ENCODE measurements at places on chromosomes 12 and 14. TPM values are rescaled to one million over a fixed set of nuclear protein-coding genes. Genes with fewer than 3 reads are reported as not detected.

MIPOL1 gene
- polyA plus RNA-seq, result 2.3 TPM

CCDC88C gene
- polyA plus RNA-seq, result 16.5 TPM

MIP gene
- polyA plus RNA-seq, result 0.06 TPM

KLHDC1 gene
- 0.65 TPM for polyA plus RNA-seq

GPRC5D gene
- 0.30 TPM for polyA plus RNA-seq

ANKS1B gene
- 0.32 TPM for polyA plus RNA-seq

BDKRB2 gene
- polyA plus RNA-seq, result 5.8 TPM

DNA sequence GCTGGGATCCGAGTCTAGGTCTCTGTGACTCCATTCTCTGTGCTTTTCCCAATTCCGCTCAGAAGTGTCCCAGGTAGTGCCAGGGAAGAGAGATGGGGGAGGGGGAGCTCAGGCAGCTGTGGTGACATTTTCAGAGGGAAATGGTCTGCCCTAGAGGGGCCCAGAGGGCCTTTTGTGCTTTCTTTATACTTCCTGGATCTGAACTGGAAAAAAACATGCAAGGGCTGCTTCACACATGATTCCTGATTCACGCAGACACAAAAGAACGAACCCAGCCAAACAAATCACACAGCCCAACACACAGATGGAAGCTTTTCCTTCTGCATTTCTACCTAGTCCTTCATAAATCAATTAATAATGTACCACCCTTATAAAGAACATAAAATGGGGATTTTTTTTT, 26.5 kb downstream of the GPR68 start:
- DNase-seq, result no peak

DNA sequence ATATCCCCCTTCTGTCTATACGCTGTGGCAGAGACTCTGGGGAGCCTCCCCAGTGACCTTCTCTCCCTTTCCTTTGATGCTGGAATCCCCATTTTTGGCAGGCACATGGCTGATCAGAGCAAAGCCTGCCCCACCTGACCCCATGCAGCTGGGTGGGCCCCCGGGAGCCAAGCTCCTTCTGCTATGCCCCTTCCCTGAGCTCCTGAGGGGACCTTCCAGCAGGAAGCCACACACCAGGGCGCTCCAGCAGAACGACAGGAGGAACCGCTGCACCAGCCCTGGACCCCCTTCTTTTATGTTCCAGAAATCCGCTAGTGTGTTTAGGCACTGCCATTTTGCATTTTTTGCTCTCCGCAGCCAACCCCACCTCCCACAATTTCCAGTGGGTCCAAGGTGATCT, 44.6 kb downstream of the TRAFD1 start:
- DNase-seq, result no peak

- DNase-seq, result no peak
Observed at GRCh38 chr12:94091624-94092023, 56.8 kb upstream of the PLXNC1 start.

DNA sequence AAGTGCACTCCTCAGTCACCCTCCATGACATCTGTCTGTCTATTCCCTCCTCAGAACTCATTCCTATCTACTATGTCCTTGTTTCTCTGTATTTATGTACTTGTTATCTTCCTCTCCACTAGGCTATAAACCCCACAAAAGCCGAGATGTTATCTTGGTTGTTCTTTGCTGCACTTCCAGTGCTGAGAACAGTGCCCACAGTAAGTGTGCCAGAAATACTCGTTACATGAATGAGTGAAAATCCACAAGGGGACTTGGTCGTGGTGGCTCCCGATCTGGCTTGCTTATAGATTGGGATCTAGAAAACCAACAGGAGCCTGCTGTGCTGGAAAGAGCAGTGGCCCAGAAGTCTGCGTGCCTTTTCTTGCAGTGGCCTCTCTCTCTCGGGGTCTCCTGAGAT, 111.9 kb upstream of the PRMT8 start:
- no peak for DNase-seq

DNA sequence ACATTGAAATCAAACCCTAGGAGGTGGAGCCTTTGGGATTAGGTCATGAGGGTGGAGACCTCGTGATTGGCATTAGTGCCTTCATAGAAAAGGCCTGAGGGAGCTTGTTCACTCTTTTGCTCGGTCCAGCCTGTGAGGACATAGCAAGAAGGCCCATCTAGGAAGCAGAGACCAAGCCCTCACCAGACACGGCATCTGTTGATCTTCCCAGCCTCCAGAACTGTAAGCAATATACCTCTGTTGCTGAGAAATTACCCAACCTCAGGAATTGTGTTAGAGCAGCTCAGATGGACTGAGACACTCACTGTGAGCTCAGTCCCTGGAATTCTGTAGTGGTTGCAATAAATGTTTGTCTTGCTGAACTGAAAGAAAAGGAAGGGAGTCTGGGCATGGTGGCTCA, 116.2 kb upstream of the MAP1LC3B2 start:
- no peak for DNase-seq

DNA sequence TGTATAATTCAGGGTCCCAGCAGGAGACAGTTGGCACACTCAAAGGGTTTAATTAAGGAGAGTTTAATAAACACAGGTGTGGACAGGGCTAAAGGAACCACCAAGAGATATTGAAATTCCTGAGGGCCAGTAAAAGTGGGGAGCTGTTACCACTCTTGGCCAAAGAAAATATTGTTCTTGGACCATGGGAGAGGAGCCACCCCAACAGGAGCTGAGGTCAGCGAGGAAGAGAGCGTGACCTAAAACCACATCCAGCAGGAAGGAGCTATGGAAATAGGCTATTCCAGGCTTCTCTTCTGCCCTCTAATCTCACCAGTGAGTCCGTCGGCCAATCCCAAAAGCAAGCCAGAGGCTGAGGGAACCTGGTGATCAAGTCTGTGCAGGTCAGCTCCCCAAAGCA, 390.8 kb downstream of the MED13L start:
- no peak for DNase-seq

DNA sequence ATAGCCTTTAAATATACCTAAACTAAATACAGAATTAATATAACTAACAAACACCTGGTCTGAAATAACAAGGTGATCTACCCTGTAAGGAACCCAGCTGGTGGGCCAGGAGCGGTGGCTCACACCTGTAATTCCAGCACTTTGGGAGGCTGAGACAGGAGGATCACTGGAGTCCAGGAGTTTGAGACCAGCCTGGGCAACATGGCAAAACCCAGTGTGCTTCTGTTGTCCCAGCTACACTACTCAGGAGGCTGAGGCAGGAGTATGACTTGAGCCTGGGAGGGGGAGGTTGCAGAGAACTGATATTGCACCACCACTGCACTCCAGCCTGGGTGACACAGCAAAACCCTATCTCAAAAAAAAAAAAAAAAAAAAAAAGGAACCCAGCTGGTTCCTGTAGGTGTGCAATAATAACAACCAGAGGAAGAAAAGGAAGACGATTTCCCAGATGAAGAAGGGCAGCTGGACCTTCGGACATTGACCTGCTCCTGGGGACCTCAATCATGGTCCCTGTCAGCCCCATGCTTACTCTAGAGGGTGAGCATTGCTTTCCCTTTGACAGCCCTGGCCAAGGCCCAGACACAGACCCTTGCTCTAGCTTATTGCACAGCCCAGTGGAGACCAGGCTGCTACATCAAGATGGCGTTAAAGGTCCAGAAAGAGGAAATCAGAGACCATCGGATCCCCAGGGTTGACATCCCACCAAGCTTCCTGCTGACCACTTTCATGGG, 5.4 kb downstream of the FOS start:
- no peak for DNase-seq

GRCh38 chr12:42361909-42362646, 36.1 kb downstream of the PPHLN1 start:
- no peak for DNase-seq

DNA sequence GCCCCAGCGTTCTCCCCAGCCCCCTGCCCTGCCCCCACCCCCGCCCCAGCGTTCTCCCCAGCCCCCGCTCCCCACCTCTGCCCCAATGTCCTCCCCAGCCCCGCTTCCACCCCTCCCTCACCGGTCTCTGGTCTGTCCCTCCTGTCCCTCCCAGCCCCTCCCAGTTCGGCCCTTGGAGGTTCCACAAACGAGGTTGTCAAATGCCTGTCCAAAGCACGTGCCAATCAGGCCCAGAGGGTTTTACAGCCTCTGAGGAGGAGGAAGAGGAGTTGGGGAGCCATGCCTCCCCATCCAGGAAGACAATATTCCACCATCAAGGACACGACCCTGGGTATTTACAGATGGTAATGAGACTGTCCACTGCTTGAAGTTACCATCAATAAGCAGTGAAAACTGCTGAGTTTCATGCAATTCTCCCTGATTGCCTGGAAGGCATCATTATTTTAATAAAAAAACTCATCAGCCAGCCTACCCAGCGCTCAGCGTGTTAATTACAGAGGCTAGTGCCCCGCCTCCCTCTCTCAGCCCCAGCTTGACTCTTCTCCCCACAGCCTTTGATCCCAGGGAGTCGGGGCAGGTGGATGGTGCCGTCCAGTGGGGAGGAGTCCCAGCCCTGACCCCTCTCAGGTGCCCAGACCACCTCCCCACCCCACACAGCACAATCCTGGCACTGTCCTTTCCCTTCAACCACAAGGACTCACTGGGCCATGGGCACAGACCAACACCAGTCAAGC, 30.6 kb upstream of the C14orf180 start:
- no peak for DNase-seq

- DNase-seq, result no peak
Observed at GRCh38 chr12:80184926-80185325, 85.6 kb downstream of the OTOGL start.

DNA sequence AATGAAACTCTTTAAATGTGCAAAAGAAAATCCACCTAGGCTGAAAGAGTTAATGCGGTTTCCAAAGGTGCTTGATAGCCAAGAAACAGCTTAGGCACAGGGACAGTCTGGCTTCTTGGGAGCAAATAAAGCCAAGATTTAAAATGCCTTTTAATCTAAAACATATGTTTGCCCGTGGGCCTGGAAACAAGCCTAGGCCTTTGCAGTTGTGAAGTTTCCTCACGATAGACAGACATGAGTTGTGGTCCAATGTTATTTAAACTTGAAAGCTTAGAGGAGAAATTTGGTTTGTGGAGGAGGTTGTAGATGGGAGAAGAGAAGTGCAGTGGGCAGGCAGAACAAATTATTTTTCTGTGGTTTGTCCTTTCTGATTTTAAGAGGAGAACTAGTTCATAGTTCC, 29.8 kb downstream of the PROX2 start:
- no peak for DNase-seq

- DNase-seq, result no peak
Observed at GRCh38 chr12:40215982-40216381, 8.8 kb upstream of the LRRK2 start.
